ENCODE measurements at places on chromosomes 12 and 14. TPM values are rescaled to one million over a fixed set of nuclear protein-coding genes. Genes with fewer than 3 reads are reported as not detected.

Gene BBOF1
- 22.8 TPM for total RNA-seq

Gene VWF
- total RNA-seq = 245 TPM

DNA sequence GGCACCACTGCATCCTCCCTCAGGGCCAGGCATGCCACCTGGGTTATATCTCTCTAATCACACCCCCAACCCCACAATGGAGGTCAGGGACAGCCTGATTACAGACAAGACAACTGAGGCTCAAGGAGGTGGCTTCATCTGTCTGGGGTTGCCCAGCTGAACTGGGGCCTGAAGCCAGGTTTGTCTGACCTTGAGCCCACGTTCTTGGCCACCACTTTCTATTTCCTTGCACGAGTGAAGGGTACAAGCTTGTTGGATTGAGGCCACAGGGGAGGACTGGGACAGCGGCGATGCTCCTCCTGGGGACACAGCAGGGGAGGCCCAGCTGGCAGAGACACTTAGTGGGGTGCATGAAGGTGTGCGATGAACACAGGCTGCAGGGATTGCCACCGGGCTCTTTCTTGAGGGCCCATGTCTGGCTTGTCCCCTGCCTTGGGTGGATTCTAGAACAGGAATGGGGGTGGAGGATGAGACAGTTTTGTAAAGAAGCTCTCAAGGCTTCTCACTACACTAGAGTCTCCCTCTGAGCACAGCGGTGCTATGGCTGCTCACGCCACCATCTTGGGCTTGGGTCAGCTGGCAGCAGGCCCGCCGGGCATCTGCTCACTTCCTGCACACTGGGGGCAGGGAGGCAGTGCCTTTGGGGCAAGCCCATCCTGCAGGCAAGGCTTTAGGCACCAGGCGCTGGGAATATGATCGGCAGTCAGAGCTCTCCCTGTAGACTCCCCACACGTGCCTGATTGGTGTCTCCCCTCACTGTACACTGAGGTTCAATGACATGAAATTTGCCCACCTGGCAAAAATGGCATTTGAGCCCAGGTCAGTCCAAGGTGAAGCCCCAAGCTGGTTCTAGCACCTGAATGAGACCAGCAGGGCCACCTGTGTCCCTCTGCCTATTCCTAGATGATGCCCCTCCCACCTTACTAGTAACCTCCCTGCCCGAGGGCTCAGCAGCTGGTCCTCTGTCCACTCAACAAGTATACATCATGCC lies 16.0 kb downstream of the RITA1 start:
- H3K27ac ChIP-seq = no peak overlapping the region
- no peak overlapping the region for H3K4me3 ChIP-seq
- H3K4me1 ChIP-seq = no peaks in the 10 kb centered on the region

DNA sequence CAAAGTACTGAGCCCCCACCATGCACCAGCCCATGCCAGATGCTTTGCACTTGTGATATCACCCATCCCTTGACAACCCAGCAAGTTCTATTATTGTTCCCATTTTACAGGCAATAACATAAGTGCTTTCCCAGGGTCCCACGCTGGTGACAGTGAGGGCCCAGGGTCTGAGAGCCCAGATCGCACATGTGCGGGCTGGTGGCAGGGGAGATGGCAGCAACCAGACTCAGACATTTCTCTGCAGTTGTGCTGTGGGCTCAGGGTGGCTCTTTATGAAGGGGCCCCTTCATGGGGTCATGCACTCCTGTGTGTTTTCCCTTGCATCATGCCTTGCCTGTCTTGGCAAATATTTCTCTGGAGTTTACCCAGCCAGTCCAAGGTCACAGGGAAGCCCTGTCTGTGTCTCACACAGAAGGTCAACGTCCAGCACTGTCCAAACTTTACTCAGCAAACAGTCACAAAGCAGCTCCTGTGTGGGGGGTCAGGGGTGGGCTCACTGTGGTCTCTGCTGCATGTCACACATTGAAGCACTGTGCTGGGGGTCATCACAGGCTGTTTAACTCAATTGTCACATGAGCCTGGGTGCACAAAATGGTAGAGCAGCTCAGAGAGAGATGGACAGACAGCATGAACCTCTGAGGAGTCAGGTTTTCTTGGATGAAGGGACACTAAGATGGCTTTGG lies 12.7 kb downstream of the SERPINA5 start:
- H3K4me1 ChIP-seq = peaks cover 12% of the 10 kb centered on the region
- H3K27me3 ChIP-seq = no peaks in the 10 kb centered on the region
- H3K27ac ChIP-seq = no peak overlapping the region
- H3K36me3 ChIP-seq = peaks cover 11% of the 10 kb centered on the region
- no peak overlapping the region for H3K4me3 ChIP-seq
- no peak for DNase-seq

DNA sequence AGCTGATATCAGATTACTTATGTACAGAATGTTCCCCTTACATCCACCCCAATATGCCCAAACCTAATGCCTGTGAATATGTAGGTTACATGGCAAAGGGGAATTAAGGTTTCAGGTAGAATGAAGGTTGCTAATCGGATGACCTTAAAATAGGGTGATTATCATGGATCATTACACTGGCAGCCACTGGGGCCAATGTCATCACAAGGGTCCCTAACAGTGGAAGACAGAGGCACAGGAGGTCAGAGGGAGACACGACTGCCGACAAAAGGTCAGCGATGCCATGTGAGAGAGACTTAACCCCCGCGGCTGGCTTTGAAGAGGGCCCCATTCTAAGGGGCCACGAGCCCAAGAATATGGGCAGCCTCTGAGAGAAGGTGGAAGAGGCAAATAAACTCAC lies 106.8 kb upstream of the EVL start:
- H3K27ac ChIP-seq = no peak overlapping the region
- H3K4me3 ChIP-seq = no peak overlapping the region
- peaks cover 21% of the 10 kb centered on the region for H3K27me3 ChIP-seq
- DNase-seq = no peak
- no peaks in the 10 kb centered on the region for H3K36me3 ChIP-seq

DNA sequence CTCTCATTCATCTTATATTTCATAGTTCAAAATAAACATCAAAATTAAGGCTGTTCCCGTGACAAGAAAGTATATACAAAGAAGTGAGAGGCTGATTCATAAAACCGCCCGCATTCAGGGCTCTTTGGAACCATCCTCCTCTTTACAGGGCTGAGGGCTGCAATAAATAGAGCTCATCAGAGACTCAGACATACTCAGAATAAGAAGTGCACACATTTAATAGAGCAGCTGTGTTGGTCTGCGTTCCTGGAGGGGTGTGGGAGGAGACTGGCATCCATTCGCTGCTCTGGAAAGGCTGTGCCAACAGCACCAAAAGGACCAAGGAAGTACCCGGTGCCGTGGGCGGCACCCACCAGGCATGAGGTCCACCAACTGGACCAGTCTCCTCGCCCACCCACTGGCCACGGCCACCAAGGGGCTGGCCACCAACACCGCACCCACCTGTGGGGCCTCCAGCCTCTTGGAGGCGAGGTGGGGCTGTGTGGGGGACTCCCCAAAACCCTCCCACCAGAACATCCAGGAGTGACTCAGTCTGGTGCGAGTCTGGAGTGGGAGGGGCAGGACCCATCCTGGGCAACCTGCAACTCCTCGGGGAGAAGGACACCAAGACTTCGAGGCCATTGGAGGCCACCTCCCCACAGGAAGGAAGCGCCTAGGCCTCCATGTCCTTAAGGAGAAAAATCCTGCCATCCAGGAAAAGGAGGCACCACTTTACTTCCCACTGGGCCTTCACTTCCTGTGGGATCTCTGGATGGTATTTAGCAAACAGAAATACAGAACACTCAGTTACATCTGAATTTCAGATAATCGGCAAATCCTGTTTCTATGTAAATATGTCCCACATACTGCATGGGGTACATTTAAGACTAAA lies 32.7 kb downstream of the VCPKMT start:
- no peaks in the 10 kb centered on the region for H3K36me3 ChIP-seq
- H3K27ac ChIP-seq = no peak overlapping the region
- no peak for DNase-seq
- H3K27me3 ChIP-seq = no peaks in the 10 kb centered on the region
- no peak overlapping the region for H3K4me3 ChIP-seq

DNA sequence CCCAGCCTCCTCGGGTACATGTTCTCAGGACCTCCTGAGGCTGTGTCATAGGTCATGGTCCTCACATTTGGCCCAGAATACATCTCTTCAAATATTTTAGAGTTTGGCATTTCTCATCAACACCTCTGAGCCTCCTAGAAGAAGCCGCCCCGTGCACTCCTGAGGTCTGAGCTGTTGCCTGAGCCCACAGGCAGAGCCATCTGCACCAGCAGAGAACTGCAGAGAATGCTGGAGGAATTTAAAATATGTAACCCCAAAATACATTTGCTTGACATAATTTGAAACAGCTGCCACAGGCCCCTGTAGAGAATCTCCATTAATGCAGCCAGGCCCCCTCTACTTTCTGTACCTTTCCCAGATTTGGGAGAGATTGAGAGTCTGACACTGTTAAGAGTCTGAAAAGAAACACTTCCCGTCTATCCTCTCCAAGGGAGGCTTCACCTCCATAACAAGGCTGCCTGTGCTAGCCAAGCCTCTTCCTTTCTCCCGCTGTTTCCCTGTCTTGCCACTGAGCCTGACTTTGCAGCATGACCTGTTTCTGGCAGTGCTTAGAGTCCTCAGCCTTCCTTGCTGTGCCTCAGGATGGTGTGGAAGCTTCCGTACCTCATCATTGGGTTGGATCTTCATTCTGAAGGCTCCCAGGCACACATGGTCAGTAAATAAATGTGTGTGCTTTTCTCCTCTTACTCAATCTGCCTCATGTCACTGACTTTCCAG lies 95.4 kb upstream of the SFSWAP start:
- no peaks in the 10 kb centered on the region for H3K27me3 ChIP-seq
- H3K4me3 ChIP-seq = no peak overlapping the region
- H3K4me1 ChIP-seq = no peaks in the 10 kb centered on the region
- H3K36me3 ChIP-seq = no peaks in the 10 kb centered on the region

DNA sequence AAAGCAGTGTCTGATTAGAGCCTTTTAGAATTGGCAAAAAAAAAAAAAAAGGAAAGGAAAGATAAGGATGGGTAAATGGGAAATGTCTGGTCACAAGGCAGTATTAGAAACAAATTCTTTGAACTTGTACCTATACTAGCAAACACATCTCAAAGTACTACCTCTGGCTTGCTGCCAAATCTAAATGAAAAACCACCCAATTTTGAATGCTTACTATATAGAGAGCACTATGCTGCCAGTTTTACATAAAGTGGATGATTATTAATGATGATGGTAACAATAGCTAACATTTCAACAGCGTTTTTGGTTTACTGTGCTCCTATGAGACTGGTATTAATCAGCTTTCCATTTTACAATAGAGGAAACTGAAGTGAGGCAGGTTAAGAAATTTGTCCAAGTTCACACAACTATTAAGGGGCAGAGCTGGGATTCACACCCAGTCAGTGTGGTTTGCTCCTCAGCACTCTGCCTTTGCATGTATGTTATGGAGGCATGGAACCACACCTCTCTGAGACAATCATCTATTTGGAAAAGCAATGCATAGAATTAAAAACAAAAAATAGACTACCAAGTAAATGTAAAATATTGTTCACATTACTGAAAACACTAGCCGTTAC lies 34.2 kb downstream of the ATP2B1 start:
- no peak for DNase-seq
- no peaks in the 10 kb centered on the region for H3K36me3 ChIP-seq
- peaks cover 7% of the 10 kb centered on the region for H3K4me1 ChIP-seq
- no peak overlapping the region for H3K4me3 ChIP-seq
- H3K27ac ChIP-seq = no peak overlapping the region

- DNase-seq = no peak
- no peaks in the 10 kb centered on the region for H3K27me3 ChIP-seq
- H3K36me3 ChIP-seq = peaks cover 10% of the 10 kb centered on the region
- H3K4me1 ChIP-seq = peaks cover 39% of the 10 kb centered on the region
These were observed 30.9 kb downstream of the CCNK start for GRCh38 chr14:99512110-99512449.

Data from tibial nerve (tissue), 4 donors.